ENCODE measurements at places on chromosomes 7 and 10.

DNA sequence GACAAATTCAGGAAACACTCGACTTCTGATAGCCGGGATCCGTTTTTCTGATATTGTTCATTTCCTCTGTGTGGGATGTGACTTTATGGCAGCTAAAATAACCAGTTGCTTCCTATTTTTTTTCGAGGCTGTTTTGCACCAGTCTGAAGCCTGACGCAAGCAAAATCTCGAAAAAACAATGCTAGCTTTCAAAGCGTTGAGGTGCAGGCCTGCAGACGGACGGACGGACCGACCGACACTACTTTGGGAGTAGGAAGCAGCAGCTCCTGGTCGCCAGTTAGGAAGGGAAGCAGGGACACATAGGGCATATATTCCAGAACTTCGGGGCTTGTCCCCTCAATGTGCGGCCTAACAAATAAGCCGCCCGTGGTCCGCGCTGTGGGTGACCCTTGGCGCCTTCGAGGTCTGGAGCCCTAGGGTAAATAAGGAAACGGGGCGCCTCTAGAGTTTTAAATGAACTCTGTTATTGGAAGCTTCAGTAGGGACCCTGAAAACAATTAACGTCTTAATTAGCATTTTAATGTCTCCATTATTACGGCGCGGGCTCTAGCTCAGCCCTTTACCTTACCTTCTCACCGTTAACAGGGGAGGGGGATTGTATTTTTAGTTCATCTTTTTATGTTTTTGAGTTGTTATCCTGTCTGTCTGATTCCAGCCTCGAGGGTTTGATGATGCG, 1.3 kb downstream of the HHEX start:
- no peak for DNase-seq

GRCh38 chr7:107742678-107743566, 1.0 kb upstream of the CBLL1 start:
- no peak for DNase-seq

DNA sequence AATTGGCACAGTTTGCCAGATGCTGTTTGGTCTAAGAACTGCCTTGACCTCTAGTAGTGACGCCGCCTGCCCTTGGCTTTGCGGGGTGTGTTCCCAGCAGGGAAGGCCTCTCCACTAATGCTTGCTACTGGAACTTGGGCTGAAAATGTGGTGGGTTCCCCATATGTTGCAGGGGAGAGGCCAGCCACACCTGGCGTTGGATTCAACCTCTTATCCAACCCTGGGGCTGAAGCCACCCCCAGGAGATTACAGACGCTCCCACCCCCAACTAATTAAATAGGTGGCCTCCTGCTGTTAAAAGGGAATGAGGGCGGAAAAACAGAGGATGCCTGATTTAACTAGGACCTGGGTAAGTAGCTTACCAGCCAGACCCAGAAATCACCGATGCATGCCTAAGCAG, 19.2 kb upstream of the ATOH7 start:
- no peak for DNase-seq

DNA sequence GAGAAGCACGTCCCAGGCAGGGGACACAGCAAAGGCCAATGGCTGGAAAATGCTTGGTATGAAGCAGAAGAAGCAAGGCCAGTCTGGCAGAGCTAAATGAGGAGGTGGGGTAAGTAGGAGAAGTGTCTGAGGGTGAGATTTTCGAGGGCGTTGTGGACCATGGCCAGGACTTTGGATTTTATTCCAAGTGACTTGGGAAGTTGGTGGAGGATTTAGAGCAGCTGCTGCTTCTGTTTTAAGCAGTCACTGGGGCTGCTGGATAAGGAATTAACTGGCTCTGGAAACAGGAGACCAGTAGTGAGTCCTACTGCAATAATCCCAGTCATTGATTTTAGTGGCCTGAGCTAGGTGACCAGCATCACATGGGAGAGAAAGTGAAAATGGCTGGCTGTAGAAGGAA, 67.6 kb upstream of the GSDME start:
- DNase-seq: no peak

GRCh38 chr7:37230221-37230620, 218.4 kb downstream of the ELMO1 start:
- no peak for DNase-seq

DNA sequence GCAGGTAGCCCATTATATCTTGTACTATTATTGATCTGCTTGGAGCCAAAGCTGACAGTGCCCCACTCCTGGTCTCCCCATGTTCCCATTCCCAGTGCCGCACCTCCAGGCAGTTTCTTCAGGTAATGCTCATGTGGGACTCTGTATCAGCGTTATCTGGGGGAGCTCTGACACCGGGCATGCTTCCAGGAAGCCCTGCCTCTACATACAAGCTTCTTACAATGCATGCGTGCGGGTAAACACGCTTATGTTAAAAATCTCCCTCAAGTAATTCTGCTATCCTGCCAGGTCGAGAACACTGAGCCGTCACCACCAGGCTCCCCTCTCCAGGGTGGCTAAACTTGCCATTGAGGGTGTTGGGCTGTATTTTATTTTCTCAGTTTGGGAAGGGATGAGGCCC, 61.6 kb upstream of the LBX1 start:
- DNase-seq: no peak

DNA sequence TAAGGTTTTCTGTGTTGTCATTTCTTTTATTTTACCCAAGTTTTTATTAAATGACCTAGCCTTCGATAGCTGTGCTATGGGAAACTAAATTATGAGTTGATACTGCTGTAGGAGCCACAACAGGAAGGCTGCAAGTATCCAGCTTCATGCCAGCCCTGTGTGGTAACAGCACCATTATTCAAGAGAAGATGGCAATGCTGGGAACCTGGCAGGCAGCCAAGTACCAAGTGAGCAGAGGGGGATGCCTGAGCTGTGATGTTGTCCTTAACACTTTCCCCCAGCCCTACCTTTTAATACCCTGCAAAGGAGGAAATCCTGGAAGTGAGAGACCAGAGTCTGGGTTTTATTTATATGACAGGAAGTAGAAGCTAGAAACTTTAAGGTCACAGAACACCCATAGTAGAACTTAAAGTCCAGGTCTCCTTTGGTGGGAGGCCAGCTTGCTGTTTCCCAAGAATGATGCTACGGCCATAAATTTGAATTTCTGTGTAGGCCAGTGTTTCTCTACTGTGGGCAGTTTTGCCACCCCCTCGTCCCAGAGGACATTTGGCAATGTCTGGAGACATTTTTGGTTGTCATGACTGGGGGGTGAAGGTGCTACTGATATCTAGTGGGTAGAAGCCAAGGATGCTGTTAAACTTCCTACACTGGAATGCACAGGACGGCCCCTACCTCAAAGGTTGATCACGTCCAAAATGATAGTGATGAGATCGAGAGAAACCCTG, 9.2 kb upstream of the ATXN7L1 start:
- no peak for DNase-seq

- DNase-seq: no peak
Observed at GRCh38 chr10:29322918-29323317, 34.0 kb downstream of the LYZL1 start.

GRCh38 chr7:101862280-101863220, 45.1 kb downstream of the CUX1 start:
- no peak for DNase-seq

DNA sequence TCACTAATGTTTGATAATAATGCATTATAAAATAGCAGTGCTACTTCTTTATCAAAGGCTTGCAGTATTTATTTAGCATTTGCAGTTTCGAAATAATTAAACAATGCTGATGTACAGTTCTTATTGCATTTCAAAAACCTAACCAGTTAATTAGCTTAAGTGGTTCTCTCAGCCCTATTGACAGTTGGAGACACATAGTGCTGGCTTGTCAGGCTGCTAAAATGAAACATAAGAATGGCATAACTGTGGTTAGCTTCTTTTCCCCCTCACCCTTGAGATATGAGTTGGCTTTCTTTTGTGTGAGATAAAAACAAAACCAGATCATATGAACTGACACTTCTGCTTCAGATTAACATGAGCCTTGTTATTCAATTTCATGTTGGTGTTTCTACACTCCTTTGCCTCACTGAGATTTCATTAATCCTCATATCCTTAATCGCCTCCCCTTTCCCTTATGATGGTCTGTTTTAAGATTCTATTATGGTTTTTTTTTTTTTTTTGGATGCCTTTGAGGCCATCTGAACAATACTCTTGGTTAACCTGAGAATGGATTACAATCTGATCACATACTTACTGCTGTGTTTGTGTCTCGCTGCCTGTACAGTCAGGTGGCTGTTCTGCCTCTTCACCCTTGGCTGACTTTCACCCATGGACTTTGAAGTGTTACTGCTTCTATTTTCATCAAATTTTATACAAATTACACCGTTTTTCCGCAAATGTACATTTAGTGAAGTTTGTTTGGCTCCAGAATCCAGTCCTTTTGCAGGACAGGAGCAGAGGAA, 108.0 kb downstream of the SDK1 start:
- DNase-seq: no peak

DNA sequence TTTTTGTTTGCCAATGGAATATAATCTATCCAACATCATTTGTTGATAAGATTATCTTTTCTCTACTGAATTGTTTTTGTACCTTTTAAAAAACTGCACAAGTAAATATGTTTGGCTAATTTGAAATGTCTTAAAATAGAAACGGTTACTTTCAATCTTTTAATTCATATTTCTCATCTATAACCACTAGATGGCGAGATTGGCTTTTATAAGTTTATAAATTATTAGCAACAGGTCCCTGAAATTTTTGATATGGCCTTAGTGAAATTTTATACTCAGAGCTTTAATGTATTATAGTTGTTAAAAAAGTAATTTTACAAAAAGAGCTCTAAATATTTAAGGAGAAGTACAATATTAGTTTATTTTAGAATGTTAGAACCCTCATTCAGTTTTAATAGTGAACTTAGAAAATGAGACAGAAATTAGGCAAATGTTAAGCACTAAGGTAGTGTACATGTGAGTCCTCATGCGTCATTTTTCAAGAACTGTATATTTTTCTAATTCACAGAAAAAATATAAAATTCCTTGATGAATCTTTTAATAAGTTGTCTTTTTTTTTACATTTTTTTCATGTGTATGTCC, 592.5 kb downstream of the ARL4A start:
- no peak for DNase-seq

GRCh38 chr10:30861221-30861620, 170.4 kb downstream of the ZNF438 start:
- no peak for DNase-seq

DNA sequence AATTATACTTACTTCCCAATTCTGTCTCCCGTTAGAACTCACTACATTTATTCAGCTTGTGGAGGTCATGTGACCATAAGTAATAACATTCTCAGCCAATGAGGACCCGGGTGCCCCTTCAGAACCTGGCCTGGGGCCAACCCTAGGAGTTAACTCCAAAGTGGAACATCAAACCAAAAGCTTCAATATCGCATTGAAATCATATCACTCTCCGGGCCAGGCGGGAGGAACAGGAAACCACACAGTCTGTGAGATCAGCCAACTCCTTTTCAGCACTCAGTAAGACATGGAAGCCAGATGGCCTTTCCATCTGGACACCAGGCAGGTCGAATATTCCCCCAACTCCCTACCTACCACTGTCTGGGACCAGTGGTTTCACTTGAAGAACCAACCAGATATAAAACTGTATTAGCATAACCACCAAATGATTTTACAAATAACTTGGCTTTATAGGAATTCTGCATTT, 5.5 kb downstream of the CREB3L2 start:
- DNase-seq: no peak

DNA sequence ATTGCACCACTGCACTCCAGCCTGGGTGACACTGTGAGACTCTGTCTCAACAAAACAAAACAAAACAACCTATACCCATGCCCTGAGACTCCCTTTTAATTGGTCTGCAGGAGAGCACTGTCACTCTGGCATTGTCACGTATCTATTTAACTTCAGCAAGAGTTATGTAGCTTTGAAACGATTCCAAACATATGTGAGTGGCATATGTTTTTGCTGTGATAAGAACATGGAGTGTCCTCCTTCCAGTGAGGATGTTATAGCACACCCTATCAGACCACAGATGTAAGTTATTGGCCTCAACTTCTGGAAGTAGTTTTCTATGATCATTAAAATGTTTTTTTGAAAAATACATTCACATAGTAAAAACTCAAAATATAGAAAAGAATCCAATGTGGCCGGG, 15.5 kb upstream of the DNAJC12 start:
- DNase-seq: no peak

DNA sequence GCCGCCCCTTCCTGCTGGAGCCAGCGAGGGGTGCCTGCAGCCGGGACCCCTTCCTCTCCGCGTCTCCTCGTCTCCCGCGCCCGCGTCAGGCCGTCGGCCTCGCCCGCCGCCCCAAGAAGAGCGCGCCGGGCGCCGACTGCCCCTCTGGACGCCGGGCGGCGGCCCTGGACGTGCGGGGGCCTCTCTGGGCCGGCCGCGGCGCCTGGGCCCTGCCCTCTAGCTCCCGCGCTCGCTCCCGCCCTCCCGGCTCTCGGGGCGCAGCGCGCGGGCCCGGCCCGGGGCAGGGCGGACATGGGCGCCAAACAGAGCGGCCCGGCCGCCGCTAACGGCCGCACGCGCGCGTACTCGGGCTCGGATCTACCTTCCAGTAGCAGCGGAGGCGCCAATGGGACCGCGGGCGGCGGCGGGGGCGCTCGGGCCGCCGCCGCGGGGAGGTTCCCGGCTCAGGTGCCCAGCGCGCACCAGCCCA, 704 bp downstream of the ZNRF2 start:
- DNase-seq: peak; percentile 2

GRCh38 chr10:123580426-123580825, 85.7 kb upstream of the GPR26 start:
- no peak for DNase-seq

DNA sequence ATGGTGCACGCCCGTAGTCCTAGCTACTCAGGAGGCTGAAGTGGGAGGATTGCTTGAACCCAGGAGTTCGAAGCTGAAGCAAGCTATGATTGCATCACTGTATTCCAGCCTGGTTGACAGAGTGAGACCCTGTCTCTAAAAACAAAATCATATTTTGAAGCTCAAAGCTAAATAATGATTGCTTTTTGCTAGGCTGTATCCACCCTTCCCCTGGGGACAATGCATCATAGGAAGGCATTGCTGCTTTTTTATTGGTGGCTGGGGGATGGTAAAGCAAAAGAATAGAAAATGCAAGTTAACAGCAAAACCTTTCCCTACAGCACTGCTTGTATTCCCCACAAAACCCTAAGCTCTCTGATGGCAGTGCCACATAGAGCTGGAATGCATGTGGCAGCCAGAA, 107.5 kb upstream of the WAC start:
- DNase-seq: no peak

DNA sequence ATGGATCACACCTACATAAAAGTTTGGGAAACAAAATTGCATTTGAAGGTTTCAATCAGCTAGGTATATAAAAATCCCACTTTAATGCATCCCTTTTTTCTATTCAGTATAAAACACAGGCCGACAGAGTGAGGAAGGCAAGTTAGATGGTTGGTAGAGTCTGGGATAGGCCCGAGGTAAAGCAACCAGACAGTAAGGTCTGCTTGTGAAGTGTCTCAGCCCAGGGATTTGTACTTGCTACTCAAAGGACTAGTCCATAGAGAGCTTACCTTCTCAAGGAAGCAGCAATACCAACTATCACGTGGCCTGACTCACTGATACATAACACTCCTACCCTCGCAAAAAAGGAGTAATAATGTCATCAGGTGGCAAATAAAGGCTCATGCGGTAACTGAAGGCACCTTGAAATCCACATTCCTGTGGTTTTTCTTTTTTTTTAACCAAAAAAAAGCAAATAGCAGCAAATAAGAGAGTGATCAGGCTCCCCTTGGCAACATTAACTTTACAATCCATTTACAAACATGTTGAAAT, 56.2 kb upstream of the ATP6V0A4 start:
- DNase-seq: no peak
